ENCODE measurements at places on chromosomes 5 and 9.

DNA sequence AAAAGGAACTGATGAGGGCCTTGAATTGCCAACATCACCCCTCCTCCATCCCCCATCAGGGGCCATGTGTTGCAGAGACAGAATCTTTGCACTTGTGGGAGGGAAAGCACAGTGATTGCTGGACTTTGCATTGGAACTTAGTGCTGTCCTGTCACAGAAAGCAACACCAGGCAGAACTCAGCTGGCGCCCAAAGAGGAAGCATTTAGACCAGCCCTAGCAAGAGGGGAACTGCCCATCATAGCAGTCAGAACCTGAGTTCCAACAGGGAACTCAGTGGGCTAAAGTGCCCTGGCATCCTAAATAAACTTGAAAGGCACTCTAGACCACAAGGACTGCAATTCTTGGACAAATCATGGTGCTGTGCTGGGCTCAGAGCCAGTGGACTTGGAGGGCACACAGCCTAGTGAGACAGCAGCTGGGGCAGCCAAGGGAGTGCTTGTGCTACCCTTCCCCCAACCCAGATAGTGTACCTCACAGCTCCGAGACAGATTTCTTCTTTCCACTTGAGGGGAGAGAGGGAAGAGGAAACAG is 128.1 kb downstream of the ACTL7B start:
- no peak for DNase-seq

DNA sequence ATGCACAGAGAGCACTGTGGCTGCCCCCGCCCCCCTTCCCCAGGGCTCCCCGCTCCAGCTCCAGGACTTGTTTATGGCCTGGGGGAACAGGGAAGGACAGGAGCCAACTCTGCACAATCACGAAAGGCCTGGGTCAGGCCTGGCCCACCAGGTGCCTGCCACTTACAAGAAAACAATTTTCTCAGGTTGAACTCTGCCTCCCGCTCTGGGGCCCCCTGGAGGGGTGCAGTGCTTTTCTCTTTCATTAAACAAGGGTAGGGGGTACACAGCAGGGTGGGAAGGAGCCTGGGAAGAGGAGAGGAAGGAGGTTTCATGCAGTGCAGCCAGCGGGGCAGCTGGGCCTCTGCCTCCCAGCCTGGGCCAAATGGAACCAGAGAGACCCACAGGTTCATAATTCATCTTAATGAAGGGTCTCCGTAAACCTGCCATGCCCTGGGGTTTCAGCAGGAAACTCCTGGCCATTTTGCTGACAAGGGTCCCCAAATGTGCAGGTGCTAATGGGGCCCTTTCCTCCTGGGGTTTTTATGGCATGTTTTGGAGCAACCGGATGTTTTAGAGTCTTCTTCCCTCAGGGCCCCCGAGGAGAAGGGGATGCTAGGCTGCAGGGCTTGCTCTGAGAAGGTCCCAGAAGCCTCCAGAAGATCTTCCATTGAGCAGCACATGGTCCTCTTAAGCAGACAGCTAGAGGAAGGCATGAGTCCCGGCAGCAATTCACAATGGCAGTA is 219.8 kb downstream of the SLIT3 start:
- DNase-seq, result no peak

DNA sequence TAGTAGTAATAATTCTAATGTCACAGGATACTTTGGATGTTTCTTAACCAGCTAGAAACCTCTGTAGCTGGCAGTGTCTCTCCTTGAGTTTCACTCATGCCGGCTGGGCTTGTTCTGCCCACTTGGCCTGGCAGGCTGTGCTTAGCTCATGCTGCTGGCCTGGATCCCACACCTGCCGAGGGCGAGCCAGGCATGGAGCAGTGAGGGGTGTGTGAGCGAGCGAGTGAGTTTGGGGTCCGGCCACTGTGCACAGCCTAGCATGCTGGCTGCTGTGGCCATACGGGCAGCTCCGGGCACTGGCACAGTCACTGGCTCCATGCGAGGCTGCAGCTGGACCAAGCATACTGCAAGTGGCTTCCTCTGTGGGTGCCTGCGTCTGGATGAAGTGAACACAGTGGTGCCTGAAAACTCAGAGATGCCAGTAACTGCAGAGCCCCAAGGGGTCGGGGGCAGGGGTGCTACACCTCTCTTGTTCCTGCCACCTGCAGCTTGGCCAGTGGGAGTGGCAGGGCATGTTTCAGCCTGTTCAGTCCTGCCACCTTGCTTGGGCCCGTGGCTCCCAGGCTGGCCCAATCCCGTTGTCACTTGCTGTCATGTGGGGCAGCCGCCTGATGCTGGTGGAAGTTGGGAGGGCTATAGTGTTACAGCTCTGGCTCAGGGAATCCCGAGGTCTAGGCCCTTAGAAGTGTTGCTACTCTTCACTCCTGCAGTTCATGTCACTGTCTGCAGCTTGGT is 9.9 kb downstream of the FSD1L start:
- no peak for DNase-seq

GRCh38 chr5:60519372-60519771 is 180.6 kb downstream of the DEPDC1B start:
- DNase-seq, result no peak

GRCh38 chr9:109708451-109708945 is 71.5 kb upstream of the PALM2AKAP2 start:
- no peak for DNase-seq
